Activated T-cell treated with anti-CD3 and anti-CD28 coated beads, Interleukin-2, amount 50 U/mL, for 4 hours (primary cell): ENCODE measurements at places on chromosomes 16 and 17.

GRCh38 chr17:28530926-28531325, 21.5 kb downstream of the UNC119 start:
- DNase-seq = no peak

DNA sequence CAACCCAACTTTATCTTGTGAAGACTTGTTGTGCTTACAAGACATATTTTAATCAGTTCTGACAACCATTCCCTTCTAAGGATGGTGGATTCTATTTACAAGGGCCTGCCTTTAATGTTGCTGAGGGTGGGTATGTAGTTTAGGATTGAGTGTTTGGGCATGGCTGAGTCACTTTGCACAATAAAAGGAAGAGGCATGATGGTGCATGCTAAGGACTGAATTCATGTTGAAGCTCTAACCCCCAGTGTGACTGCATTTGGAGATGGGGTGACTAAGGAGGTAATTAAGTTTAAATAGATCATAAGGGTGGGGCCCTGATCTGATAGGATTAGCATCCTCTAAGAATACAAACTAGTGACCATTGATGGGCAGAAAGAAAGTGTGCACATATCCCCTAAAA, 196.1 kb upstream of the HS3ST3A1 start:
- DNase-seq = no peak

GRCh38 chr16:85207357-85207921, 95.2 kb upstream of the CIBAR2 start:
- no peak for DNase-seq

DNA sequence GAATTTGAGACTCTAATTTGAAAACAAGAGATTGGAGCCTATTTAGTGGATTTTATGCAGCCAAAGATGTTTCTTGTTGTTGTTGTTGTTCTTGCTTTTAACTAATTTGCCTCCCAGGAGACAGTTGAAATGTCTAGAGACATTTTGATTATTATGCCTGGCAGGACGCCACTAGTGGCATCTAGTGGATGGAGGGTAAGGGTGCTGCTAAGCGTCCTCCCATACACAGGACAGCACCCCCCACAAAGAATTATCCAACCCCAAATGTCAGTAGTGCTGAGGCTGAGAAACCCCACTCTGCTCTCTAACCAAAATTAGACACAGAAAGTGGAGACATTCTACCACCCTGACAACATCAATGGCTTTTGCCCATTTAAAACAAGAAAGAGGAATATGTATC, 15.4 kb upstream of the HSBP1 start:
- no peak for DNase-seq

GRCh38 chr17:43469145-43469544, 14.6 kb upstream of the DHX8 start:
- DNase-seq = no peak

DNA sequence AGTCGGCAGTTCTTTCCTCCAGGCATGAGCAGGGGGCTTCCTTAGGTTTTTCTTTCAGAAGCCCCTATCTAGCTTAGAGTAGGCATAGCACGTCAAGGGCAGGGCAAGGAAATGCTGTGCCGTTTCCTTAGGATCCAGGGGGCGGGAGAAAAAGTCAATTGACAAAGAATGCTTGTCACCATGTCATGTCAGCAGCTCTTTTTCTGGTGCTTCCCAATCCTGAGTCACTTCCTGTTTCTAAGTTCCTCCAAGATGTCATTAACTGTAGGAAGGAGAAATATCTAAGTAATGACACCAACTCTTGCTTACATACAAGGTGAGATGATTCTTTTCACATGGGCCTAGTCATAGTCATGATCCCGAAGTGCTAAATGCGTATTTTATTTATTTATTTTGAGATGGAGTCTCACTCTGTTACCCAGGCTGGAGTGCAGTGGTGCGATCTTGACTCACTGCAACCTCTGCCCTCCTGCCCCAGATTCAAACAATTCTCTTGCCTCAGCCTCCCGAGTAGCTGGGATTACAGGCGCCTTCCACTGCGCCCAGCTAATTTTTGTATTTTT, 35.2 kb downstream of the GJC1 start:
- DNase-seq = no peak

DNA sequence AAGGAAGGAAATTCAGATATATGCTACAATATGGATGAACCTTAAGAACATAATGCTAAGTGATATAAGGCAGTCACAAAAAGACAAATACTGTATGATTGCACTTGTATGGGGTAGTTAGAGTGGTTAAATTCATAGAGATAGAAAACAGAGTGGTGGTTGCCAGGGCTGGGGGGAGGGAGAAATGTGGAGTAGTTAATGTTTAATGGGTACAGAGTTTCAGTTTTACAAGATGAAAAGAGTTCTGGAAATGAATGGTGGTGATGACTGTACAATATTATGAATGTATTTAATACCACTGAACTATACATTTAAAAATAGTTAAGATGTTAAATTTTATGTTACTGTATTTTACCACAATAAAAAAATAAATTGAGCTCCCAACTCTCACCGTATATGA, 157.9 kb downstream of the TOX3 start:
- DNase-seq = no peak

GRCh38 chr16:84278968-84279367, 15.7 kb upstream of the WFDC1 start:
- no peak for DNase-seq

DNA sequence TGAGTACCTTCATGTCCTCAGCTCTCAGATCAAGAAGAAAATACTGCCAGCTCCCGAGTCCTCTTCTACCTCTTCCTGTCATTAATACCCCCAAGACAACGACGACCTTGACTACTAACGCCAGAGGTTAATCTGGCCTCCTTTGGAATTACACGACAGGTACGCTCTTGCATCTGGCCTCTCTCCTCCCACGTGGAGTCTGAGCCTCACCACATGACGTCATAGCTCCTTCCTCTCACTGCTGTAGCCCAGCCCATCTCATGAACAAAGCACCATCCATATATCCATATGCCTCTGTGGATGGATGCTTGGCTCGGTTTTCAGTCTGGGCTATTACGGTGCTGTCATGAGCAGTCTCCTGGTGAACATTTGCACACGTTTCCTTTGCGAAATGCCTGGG, 110.2 kb upstream of the TNRC6C start:
- no peak for DNase-seq

DNA sequence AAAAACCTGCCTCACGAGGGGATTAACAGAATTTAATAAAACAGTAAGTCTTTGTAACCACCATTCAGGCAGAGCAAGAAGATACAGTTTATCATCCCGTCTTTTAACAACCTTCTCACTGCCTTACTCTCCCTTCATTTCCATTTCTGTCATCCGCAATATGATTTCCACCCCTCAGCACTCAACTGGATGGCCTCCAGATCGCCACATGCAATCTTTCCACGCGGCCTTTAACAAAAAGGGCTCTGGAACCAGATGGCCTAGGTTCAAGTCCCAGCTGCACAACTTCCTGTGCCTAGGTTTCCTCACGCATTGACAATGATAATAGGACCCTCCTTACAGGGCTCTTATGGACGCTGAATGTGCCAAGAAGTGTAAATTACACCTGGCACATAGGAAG, 103.6 kb downstream of the GAS7 start:
- no peak for DNase-seq

DNA sequence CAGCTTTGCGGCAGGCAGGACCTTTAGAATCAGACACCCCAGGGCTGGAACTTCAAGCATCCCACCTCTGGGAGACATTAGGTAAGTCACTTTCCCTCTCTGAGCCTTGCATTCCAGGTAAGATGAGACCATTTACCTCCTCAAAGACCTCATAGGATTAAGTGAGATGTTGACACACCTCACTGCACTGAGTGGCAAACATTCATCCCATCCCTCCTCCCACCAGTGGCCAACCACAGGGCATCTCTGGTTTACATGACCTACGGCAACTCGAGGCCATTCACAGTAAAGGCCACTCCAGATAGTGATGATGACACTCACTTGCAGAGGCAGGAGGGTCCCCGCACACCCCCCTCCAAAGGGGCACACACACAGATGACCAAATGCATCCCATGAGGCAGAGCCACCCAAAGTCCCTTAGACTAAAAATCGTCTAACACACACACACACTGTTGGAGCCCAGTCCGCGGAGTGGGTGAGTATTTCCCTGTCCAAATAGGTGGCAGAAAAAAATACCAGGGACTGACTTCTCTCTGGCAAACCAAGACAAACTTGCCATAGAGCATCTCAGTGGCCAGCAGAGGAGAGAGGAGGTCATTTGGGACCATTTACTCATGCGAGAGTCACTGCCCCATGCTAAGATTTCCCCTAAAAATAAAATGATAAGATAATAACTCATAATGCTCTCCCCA, 454.9 kb downstream of the SOX9 start:
- DNase-seq = no peak

DNA sequence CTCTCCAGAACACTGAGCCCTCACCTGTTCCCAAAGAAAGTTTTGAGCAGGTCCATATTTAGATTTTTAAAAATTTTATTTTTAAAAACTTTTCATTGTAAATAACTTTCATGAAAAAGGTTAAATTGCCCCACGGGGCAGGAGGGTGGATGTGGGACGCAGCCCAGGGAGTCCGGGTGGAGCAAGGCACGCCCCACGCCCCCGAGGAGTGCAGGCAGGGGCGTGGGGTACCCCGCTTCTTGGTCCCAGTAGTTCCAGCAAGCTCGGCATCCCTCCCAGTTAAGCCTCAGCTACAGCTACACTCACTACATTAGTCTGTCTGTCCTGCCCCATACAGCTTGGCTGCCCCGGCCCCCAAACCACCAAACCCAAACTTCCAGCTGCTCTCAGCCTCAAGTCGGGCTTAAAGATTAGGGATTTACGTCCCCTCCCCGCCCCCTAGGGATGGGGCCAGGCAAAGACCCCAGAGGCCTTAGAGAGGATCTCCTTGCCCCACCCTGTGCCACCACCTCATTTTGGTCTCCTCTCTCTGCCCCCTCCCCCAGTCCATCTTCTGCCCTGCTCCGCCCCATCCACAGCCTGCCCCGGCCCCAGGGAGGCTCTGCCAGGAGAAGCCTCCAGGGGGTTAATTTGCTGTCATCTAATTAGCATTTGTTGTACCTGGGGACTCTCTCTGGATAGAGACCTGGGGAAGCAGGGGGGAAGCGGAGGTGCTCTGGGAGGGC, 4.6 kb downstream of the FOXJ1 start:
- no peak for DNase-seq

DNA sequence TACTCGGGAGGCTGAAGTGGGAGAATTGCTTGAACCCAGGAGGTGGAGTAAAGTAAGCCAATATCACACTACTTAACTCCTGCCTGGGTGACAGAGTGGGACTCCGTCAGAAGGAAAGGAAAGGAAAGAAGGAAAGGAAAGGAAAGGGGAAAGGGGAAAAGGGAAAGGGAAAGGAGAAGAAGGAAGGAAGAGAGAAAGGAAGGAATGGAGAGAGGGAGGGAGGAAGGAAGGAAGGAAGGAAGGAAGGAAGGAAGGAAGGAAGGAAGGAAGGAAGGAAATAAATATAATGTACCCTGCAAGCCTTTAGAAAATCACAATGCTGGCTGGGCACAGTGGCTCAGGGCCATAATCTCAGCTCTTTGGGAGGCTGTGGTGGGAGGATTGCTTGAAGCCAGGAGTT, 27.3 kb downstream of the SLC5A11 start:
- DNase-seq = no peak

- DNase-seq = no peak
Measured at GRCh38 chr17:78709119-78709681, 72.9 kb downstream of the CYTH1 start.
